ENCODE measurements at places on chromosomes 12 and 14.

GRCh38 chr12:89821896-89822295 is 113.3 kb upstream of the ATP2B1 start:
- DNase-seq, result no peak

- no peak for DNase-seq
Measured at GRCh38 chr14:51539571-51540037, 112.1 kb upstream of the FRMD6 start.

- no peak for DNase-seq
Measured at GRCh38 chr12:51669271-51669670, 78.2 kb downstream of the SCN8A start.

DNA sequence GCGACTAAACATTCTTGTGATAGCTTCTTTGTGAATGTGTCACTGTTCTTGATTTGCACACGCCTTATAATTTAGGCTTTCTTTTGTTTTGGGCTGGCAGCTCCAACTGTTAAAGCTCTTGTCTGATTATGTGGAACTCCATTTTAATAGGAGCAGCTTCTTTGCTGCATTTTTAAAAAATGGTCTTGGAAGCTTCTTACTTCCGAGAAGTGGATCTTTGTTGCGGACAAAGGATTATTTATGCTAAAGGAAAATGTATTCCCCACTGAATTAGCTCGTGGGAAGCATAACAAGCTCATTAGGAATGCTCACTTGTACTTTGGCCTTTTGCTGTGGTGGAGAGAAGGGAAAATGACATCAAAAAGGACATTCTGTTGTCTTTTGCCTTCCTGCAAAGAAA is 20.0 kb downstream of the GAS2L3 start:
- DNase-seq, result no peak

- no peak for DNase-seq
Measured at GRCh38 chr12:62730649-62731048, 204.3 kb downstream of the PPM1H start.

DNA sequence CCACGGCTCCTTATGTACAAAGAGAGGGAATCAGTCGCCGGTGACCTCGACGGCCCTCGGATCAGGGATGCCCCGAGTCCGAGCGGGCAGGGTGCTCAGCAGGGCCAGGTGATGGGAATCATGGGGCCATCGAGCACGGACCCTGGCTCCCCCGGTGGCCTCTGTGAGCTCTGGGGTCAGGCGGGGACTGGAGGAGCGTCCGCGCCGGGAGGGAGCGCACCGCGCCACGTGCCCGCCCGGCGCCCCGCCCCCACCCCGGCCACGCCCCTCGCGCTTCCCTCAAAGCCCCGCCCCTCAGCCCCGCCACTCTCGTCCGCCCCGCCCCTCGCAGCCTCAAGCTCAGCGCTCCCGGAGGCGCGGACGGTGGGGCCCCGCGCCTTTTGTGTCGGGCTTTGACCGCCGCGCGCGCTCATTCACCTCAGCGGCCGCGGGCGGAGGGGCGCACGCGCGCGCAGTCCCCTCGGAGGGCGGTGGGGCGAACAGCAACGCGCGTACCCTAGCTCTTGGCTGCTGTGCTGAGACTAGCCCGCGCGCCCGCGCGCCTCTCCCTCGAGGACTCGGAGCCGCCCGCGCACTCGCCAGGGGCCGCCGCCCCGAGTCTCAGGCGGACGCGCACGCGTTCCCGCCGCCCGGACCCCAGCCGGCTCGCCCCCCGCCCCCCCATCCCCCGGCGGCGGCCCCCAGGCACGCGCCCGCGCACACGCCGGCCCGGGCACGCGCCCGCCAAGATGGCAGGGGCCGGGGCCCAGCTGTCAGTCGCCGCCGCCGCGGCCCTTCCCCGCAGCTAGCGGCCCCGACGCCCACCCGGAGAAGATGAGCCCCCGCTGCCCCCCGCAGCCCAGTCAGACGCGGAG is 93.9 kb upstream of the EVL start:
- DNase-seq, result peak; percentile 65

DNA sequence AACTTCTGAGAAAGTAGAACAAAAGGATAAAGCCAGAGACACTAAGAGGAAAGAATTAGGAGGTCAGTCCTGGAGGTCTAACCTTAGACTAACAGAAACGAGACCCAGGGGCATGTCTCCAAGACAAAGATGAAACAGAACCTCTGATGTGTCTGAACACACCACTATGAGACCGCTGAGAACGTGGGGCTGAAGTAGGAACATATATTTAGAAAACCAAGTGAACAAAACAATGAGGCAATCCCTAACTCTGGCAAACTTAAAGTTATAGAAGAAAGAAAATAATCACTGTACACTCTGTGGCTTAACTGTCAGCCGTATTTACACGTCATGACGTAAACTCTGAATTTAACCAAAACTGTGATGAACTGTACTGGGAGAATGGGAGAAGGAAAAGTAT is 17.9 kb downstream of the KCTD10 start:
- no peak for DNase-seq

DNA sequence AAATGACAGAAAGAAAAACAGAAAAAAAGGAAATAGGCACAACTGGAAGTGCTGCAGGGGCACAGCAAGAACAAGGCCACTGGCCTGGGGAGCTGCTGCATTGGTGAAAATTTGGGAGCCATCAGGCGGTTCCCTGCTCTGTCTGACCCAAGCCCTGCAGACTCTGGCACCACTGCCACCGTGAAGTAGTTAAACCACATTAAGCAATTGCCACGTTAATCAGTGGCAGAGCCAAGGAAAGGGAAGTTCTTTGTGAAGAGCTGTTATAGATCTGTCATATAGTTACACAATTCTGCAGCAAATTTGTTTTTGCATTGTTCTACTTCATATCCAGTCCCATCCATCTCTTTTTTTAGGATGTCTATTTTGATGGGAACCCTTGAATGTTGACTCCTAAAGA is 915.3 kb downstream of the FSCB start:
- no peak for DNase-seq

- no peak for DNase-seq
Measured at GRCh38 chr14:20417250-20418186, 4.2 kb upstream of the TEP1 start.

- DNase-seq, result no peak
Measured at GRCh38 chr12:51067229-51067628, 16.2 kb downstream of the CSRNP2 start.

DNA sequence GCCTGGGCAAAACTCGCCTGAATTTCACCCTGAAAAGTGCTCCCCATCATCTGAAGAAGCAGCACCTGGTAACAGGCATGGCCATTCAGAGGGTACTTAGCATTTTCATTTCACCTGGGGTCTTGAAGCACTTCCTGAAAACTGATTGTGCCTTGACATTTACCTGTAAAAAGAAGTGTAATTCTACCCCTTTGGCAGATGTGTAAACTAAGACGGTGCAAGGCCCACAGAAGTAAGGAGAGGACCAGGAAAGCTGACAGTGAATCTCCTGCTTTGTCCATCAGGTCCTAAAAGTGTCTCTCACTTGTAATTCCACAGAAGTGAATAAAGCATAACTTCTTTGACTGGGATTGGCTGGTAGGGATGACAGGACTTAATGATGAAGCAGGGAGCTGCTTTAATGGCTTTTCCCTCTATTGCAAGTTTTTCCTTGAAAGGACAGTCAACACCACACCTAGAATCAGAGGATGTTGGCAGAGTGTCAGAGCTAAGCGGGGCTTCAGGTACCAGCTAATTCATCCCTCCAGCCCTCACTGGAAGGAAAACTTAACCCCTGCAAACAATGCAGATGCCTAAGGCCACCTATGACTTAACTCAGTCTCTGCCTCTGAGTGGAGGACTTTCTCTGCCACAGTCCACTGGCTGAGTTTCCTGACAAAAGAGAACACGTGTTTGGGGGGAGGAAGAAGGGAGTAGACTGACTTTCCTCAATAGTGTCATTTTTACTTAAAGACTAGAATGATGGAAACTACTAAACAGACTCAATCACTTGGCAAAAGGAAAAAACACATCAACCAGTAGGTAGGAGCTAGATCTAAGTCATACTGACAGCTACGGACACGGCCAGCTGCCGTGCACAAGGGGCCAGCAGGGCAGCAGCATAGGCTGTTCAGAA is 74.7 kb downstream of the NUAK1 start:
- no peak for DNase-seq

GRCh38 chr12:128992550-128992949 is 139.3 kb downstream of the GLT1D1 start:
- DNase-seq, result no peak
